ENCODE measurements at places on chromosomes 12 and 14.

DNA sequence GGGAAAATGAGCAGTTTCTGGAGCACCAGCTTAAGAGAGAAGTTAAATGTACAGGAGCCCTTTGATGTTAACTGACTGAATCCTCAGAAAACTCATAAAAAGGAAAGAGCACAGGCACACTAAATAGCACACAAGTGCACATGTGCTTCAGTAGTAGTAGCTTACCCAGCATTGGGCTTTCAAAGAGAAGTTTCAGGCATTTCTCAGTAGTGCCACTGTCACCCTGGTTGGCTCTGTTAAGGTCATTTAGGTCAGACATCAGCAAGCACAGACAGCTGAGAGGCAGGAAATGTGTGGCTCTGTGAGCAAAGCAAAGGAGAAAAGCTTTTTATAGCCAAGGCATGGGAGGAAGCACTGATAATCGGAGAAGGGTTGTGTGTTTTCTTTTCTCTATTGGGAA is 96.3 kb upstream of the HIF1A start:
- DNase-seq, result no peak

GRCh38 chr12:118633071-118633470 is 256.7 kb downstream of the SUDS3 start:
- no peak for DNase-seq

GRCh38 chr14:38107216-38107631 is 100.5 kb upstream of the SSTR1 start:
- DNase-seq, result no peak

DNA sequence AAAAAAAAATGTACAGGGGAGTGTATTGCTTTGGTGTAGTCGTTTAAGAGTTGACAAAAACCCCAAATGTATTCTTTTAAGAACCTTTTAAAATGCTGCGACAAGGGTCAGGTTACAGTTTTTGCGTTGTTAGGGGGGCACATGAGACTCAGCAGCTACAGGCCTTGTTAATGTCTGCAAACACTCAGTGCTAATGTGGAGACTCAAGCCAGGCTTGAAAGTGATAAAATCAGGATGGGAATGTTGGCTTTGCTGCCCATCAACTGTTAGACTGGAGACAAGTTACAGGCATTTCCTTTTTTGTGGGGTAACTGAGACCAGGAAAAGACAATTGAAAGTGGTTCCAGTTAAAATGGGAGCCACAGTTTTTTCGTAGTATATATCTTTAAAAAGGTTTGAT is 84.8 kb downstream of the PRKCH start:
- no peak for DNase-seq

- no peak for DNase-seq
Measured at GRCh38 chr14:90409209-90409730, 12.4 kb downstream of the CALM1 start.

DNA sequence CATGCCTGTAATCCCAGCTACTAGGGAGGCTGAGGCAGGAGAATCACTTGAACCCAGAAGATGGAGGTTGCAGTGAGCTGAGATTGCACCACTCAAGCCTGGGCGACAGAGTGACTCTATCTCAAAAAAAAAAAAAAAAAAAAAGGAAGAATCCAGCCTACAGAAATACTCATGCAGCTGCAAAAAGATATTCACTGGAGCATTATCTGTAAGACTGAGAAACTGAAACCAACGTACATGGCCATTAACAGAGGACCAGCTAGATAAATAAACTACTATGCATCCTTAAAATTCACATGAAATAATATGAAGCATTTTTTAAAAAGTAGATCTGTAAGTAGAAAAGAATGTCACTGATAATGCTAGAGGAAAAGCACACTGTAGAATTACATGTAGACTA is 3.5 kb downstream of the SLC7A7 start:
- DNase-seq, result no peak

- no peak for DNase-seq
Measured at GRCh38 chr14:55438066-55438683, 2.2 kb downstream of the TBPL2 start.

- no peak for DNase-seq
Measured at GRCh38 chr12:127750076-127750840, 516.7 kb upstream of the TMEM132C start.

- DNase-seq, result no peak
Measured at GRCh38 chr12:113278633-113279032, 56.3 kb downstream of the SLC8B1 start.

GRCh38 chr14:22896356-22896755 is 13.3 kb downstream of the REM2 start:
- no peak for DNase-seq

- DNase-seq, result no peak
Measured at GRCh38 chr14:22315336-22315735, 273.7 kb downstream of the DAD1 start.

GRCh38 chr14:91143862-91144261 is 30.0 kb downstream of the DGLUCY start:
- no peak for DNase-seq

DNA sequence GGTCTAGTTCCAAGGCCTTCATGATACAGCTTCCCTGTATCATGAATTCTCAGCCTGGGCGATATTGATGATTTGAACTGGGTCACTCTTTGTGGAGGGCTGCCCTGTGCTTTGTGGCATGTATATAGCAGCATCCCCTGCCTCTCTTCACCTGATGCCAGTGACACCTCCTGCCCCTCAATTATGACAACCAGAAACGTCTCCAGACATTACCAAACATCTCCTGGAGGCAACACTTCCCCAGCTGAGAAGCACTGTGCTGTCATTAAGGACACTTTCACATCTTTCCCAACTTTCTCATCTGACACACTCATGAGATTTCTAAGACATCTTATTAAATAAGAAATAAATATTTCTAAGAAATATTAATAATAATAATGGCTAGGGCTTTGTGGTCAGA is 315.3 kb downstream of the BCL11B start:
- no peak for DNase-seq

GRCh38 chr12:116484807-116485206 is 74.4 kb upstream of the MAP1LC3B2 start:
- no peak for DNase-seq

- no peak for DNase-seq
Measured at GRCh38 chr14:91890291-91890749, 23.0 kb upstream of the TC2N start.

- DNase-seq, result no peak
Measured at GRCh38 chr12:104761091-104761490, 197.0 kb downstream of the SLC41A2 start.

DNA sequence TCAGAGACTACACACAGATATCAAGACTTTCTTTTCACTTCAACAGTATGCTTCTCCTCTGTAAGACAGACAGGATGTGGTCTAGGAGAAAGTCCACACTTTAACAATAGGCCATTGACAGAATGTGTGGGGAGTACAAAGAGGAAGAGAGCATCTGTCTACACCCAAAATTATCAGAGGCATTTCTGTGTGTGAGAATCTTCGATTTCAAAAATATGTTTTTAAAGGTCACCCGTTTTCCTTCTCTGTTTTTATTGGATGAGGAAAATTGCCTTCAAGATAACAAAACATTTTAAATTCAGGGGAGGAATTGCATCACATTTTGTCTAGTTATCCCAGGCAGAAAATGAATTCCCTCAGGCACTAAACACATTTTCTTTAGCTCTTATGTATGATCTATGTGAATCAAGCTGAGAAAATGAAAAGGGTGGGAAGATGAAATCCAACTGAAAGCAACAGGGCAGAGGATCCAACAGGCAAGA is 16.4 kb downstream of the NAV3 start:
- no peak for DNase-seq

GRCh38 chr14:105023144-105023543 is 2.3 kb upstream of the CDCA4 start:
- no peak for DNase-seq

DNA sequence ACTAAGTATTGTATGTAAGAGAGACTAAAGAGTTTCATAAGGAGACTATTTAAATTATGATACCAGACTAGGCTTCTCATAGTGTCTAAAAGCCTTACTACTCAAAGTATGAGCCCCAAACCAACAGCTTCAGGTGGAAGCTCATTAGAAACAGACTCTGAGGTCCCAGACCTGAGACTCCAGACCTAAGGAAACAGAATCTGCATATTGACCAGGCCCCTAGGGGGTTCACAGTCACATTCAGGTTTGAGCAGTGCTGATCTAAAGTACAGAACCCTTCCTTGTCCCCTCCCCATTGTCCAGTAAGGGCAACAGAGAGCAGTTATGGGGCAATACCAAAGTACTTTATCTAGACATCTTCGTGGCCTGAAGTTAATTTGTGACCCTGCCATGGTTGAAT is 87.7 kb downstream of the SSPN start:
- no peak for DNase-seq

DNA sequence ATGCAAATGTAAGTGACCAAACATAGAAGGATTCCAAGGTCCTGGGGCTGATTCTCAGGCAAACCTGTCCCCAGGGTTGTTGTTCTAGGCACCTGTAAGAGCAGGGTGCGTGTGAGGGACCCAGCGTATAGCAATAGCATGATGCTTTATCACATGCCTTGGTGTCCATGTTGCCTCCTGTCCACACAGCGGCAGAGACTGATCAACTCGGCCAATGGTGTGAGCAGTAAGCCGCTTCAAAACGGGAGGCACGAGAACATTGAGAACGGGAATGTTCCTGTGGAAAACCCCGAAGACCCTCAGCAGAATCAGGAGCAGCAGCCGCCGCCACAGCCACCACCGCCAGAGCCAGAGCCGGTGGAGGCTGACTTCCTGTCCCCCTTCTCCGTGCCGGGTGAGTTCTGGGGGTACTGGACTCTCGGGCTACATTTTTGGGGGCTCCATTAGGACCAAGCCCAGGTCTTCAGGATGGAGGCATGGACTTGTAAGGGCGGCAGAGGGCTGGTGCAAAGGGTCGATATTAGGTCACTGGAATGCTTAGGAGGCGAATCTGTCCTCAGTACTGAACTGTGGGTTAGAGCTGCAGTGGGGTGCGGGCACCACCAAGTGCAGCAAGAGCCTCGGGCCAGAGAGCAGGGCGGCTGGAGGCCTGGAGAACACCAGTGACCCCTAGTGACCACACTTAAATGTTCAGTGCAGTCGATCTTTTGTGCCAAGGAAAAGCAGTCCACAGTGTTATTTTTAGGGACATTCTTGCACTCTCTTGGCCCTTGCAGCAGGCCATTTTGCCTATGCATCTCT is 57.2 kb upstream of the RIN3 start:
- no peak for DNase-seq

DNA sequence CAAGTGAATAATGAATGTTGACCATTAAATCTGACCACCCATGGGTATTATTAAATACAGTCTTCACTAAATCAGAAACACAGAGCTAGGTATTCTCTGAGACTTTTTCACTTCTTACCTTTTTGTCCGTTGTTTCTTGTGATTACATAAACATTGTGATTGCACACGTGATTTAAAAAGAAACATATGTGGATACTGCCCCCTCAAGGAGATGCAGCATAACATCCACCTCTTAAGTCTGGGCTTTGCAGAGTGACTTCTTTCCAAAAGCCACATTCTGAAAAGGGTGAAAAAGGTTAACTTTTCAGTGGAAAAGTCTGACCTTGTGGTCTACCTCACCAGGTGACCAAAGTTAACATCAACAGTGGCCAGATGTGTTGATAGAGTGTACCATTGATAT is 185.5 kb upstream of the FAR2 start:
- DNase-seq, result no peak

DNA sequence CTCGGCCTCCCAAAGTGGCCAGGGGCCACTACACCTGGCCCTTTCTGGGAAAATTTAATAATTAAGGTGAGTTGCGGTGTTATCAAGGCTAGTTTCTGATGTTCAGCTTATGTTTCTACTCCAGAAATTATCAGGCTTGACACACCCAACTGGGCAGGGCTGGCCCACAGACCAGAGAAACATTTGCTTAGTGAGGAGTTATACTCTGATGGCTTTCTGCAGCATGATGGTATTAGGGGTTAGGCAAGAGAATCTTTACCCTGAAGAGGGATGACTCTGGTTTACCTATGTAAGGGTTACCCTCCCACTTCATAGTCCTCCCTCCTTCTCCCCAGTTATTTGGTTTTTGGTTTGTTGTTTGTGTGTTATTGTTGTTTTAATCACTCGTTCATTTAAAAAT is 24.5 kb upstream of the HECTD1 start:
- DNase-seq, result no peak

GRCh38 chr12:56839915-56840325 is 76.8 kb downstream of the HSD17B6 start:
- no peak for DNase-seq

DNA sequence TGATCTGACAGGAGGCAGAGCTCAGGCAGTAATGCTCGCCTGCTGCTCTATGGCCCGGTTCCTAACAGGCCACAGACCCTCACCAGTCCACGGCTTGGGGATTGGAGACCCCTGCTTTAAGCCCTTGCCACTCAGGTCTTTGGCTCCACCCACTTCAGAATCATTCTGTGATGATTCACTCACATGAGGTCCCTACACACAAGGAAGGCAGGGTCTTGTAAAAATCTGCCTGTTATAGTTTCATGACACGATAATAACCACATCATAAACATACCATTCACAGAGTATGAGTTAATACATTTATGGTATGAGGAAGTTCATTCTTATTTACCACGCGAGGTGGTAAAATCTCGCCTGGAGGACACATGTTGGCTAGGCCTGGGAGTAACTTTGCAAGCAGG is 29.0 kb upstream of the MAX start:
- no peak for DNase-seq

GRCh38 chr12:11628353-11628752 is 21.1 kb upstream of the ETV6 start:
- no peak for DNase-seq
